A172 (cell line): ENCODE measurements at places on chromosomes 6 and 20. TPM values are rescaled to one million over a fixed set of nuclear protein-coding genes. Genes with fewer than 3 reads are reported as not detected.

The ASIP gene
- total RNA-seq = not detected in 2 replicates

The COL9A3 gene
- total RNA-seq = 1.9 and 2.8 TPM in 2 replicates

The PGC gene
- total RNA-seq = not detected in 2 replicates

The ENPP5 gene
- total RNA-seq = not detected in 2 replicates

The COL12A1 gene
- 9.0 and 11.1 TPM in 2 replicates for total RNA-seq

The SOX18 gene
- total RNA-seq = 0.21 and 1.9 TPM in 2 replicates

The TRMT6 gene
- 28.8 and 37.3 TPM in 2 replicates for total RNA-seq

The LPA gene
- not detected in 2 replicates for total RNA-seq

- DNase-seq = no peak
Measured at GRCh38 chr20:460180-460579, 2.2 kb downstream of the TBC1D20 start.

GRCh38 chr6:96724641-96725040 is 112.6 kb downstream of the GPR63 start:
- DNase-seq = no peak

DNA sequence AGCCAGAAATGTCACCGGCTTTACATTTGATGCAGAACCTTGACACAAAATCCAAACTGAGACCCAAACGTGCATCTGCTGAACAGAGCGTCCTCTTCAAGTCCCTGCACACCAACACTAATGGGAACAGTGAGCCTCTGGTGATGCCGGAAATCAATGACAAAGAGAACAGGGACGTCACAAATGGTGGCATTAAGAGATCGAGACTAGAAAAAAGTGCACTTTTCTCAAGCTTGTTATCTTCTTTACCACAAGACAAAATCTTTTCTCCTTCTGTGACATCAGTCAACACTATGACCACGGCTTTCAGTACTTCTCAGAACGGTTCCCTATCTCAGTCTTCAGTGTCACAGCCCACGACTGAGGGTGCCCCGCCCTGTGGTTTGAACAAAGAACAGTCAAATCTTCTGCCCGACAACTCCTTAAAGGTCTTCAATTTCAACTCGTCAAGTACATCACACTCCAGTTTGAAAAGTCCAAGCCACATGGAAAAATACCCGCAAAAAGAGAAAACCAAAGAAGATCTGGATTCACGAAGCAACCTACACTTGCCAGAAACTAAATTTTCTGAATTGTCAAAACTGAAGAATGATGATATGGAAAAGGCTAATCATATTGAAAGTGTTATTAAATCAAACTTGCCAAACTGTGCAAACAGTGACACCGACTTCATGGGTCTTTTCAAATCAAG is 108.4 kb downstream of the RTN4IP1 start:
- no peak for DNase-seq

DNA sequence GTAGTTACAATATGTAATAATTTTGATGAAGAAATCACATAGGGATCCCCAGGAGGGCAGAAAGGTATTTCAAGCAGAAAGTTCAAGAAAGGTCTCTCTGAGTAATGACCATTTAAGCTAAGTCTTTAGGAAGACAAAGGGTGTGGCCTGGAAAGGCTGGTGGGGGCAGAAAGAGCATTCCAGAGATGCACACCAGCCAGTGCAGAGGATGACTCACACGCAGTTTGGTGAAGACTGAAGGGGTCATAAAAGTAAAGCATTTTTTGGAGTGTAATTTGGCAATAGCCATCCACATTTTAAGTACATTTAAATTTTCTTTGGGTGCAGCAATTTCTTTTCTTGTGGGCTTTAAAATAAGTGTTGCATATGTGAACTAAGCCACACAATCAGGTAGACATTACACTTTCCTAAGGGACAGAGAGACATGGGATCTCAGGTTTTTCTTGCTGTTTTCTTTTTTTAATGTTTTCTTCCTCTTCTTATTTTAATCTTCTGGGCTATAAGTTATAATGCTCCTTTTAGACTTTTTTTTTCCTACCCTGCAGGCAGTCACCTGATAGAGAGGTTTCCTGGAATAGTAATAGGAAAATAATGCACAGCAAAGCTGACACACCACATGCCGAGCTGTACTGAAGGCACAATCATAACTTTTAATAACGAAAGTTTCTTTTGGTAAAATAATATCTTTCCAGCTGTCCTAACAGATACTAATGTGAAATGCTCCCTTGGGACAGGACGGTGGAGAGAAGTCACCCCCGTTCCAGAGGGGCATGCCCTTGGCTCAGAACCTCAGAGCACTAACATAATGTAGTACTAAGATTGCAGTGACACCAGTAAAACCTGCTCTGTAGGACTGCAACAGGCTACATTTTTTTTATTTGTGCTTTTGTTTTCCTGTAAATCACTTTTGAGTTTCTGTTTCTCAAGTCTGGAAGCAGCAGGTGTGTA is 49.6 kb upstream of the PTPRK start:
- peak; percentile 92 for DNase-seq

GRCh38 chr6:134980846-134981245 is 30.9 kb upstream of the ALDH8A1 start:
- DNase-seq = peak; percentile 13

- DNase-seq = no peak
Measured at GRCh38 chr6:108452711-108453195, 108.0 kb upstream of the FOXO3 start.

DNA sequence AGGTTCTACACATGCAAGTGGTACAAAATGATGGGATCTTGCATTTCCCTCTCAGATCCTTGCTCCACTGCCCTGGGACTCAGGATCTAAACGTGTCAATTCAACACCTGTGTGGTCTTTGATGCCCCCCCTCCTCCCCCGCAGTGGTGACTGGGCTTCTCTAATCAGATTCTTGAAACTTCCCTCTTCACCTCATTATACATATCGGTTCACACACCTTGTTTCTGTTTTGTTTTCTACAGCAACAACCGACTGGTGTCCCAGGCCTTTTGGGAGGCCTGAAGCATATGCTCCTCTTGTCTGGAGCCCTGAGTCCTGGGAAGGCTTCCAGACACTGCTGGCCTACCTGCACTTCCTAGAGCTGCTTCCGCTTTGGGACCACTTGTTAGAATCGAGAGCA is 20.0 kb downstream of the SAMD3 start:
- no peak for DNase-seq

GRCh38 chr20:60727425-60727824 is 524.6 kb upstream of the CDH4 start:
- DNase-seq = no peak

- DNase-seq = peak; percentile 69
Measured at GRCh38 chr6:32153564-32154513, at the start of gene PPT2. Gene PPT2, plus strand, starts transcription at chr6:32154141. Its CDS starts 454 bp downstream, at chr6:32154595.

GRCh38 chr6:18388271-18388670 is 1.1 kb downstream of the RNF144B start:
- DNase-seq = no peak

DNA sequence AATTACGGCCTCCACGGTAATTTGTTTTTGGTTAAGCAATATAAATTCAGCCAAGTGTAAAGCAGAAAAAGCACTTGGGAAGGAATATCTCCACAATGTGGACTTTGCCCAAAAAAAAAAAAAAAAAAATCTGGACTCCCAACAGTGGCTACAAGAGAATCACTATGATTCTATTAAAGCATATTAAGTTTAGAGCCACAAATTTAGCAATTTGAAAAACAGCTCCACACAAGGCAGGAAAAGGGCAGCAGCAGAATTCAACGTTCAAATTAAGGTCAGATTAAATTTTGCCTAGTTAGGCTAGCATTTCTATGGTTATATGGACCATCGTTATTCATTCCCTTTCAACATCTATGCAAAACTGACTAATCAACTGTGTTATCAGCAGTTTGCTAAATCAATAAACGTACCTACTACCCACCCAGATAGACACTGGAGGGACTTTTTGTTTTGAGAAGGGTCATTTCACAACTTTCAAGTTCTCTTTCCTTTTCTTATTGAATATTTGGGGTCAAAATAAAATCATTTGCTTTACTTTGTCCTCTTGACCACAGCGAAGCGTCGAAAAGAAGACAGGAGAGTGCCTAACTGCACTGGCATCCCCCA is 1.0 kb downstream of the MCM9 start:
- no peak for DNase-seq

- no peak for DNase-seq
Measured at GRCh38 chr6:85127168-85127498, 322.8 kb upstream of the NT5E start.
